Naive B cell (primary cell): ENCODE measurements at places on chromosomes 1 and 21.
A peak's percentile ranks its signal among the peaks of the same experiment; 100 is the strongest.

DNA sequence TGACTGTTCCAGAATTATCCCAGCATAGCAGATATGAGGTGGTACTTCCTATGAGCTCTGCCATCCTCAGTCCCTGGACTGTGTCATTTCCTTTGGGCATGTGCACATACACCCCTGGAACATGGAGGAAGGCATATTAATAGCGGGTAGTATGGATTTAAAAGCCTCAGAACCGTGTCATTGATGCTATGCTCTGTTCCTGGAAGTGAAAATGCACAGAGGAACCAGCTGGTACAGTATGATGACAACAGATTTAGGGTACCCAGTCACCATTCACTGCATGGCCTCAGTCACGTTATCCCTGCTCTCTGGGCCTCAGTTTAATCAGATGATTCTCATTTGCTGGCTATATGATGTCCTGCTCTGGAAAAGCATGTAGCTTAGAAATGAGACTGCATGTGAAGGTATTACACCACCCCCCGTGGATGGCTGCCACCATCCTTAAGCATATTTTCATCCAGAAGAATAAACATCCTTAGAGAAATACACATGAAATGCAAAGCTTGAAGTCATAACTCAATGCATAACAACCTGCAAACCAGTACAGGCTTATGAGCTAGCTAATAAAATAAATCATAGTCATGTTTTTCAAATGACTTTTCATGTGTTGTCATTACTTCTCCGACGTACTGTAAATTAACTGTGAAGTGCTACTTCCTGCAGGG is 37.8 kb downstream of the SETD4 start:
- H3K27ac ChIP-seq = no peak overlapping the region
- H3K4me3 ChIP-seq = no peak overlapping the region
- DNase-seq = no peak
- peaks cover 8% of the 10 kb centered on the region for H3K4me1 ChIP-seq
- H3K27me3 ChIP-seq = peaks cover 3% of the 10 kb centered on the region
- no peaks in the 10 kb centered on the region for H3K36me3 ChIP-seq

DNA sequence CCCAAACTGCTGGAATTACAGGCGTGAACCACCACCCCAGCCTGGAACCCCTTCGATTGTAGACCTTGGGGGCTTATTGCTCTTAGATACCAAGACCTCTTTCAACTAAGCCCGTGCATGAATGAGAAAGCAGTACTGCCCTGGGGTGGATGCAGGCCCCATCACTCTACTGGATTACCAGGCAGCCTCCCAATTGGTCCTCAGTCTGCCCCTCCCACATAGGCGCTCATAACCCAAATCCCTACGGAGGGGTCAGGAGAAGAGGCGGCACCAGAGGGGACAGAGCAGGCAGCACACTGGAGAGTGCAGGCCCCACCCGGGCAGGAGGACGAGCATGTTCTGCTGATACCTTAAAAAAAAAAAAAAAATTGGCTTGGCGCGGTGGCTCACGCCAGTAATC is 12.4 kb upstream of the STMN1 start:
- no peak for DNase-seq
- H3K36me3 ChIP-seq = no peaks in the 10 kb centered on the region
- H3K27me3 ChIP-seq = peaks cover 18% of the 10 kb centered on the region
- peaks cover 12% of the 10 kb centered on the region for H3K4me1 ChIP-seq
- no peak overlapping the region for H3K27ac ChIP-seq

- no peaks in the 10 kb centered on the region for H3K27me3 ChIP-seq
- no peak for DNase-seq
- no peak overlapping the region for H3K4me3 ChIP-seq
Observed at GRCh38 chr1:226364514-226364899, 43.4 kb downstream of the PARP1 start.

GRCh38 chr1:212232090-212232489 is 53.1 kb upstream of the PPP2R5A start:
- no peak overlapping the region for H3K27ac ChIP-seq
- no peak overlapping the region for H3K4me3 ChIP-seq
- H3K27me3 ChIP-seq = no peaks in the 10 kb centered on the region

DNA sequence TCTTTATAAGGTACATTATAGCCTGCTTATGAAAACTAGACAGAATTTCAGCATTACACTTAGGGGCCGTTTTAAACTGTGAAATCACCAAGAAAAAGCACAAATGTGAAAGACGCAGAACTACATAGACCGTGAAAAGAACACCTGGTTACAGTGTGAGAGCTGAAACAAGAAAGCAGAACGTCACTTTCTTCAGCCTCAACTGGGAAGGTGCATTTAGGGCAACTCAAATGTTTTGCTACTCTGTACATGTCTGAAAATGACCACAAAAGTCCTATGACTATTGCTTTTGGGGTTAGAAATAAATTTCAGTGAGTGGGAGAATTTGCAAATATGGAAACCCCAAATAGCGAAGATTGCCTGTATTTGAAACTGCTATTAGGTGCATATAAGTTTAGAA is 268.7 kb downstream of the OLFM3 start:
- H3K36me3 ChIP-seq = no peaks in the 10 kb centered on the region
- H3K4me1 ChIP-seq = no peaks in the 10 kb centered on the region
- no peak overlapping the region for H3K27ac ChIP-seq
- no peak overlapping the region for H3K4me3 ChIP-seq
- DNase-seq = no peak
- no peaks in the 10 kb centered on the region for H3K27me3 ChIP-seq

GRCh38 chr21:28509031-28509430 is 483.6 kb downstream of the LTN1 start:
- no peak for DNase-seq
- H3K4me3 ChIP-seq = no peak overlapping the region
- H3K4me1 ChIP-seq = no peaks in the 10 kb centered on the region
- H3K27ac ChIP-seq = no peak overlapping the region

- H3K4me1 ChIP-seq = peaks cover 19% of the 10 kb centered on the region
Observed at GRCh38 chr1:220991959-220992704, 112.9 kb downstream of the HLX start.

GRCh38 chr1:7406641-7407543 is 364.2 kb upstream of the VAMP3 start:
- H3K27me3 ChIP-seq = no peaks in the 10 kb centered on the region
- no peaks in the 10 kb centered on the region for H3K36me3 ChIP-seq
- no peaks in the 10 kb centered on the region for H3K4me1 ChIP-seq
- H3K4me3 ChIP-seq = no peak overlapping the region

DNA sequence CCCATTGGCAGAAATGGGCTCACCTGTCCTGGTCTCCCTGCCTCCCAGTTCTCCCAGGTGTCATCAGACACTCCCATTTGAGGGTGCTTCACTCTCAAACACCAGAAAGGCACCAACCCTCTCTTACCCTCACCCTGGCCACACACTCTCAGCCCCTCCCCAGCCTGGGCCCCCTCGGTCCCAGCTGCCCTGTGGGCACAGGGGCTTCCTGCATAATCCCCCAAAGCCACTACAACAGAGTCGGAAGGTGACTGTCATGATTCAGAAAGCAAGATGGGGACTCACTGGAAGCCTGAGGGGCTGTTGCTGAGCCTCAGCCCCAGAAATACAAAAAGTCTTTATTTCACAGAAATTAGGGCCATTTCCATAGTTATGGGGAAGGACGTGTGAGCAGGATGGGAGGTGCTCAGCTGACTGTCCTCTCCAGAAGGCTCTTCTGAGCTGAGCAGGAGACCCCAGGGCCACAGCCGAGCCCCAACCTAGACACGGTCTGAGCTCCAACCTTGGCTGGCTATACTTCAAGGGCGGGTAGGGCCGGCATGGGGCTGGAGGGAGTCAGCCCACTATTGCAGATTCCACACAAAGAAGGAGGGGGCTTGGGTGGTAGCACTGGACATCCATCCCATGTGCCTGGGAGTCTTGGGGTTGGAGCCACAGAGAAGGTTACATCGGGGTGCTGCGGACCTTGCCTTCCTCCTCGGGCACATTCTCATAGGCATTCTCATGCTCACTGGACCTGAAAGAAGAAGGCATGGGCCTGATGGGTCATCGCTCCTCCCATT is 6.3 kb downstream of the PDZK1IP1 start:
- H3K27me3 ChIP-seq = peaks cover 24% of the 10 kb centered on the region
- no peak for DNase-seq
- H3K36me3 ChIP-seq = no peaks in the 10 kb centered on the region
- no peak overlapping the region for H3K4me3 ChIP-seq
- H3K27ac ChIP-seq = no peak overlapping the region

DNA sequence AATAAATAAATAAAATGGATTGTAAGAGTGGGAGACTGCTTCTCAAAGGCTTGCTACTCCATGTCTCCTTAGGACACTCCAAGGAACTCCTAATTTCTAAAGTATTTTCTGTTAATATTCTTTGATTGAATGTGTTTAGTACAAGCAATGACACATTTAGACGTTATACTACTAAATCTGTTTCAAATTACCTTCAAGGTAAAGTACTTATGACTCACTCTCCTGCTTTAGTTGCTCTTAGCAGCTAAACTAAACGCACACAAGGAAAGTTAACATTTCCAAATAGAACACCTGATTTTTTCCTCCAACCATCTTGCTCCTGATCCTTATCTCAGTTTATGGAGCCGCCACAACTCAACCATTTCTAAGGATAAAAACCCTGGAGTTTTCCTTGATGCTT is 969.8 kb upstream of the ADGRL4 start:
- H3K4me3 ChIP-seq = no peak overlapping the region
- no peaks in the 10 kb centered on the region for H3K27me3 ChIP-seq
- H3K4me1 ChIP-seq = no peaks in the 10 kb centered on the region
- DNase-seq = no peak

DNA sequence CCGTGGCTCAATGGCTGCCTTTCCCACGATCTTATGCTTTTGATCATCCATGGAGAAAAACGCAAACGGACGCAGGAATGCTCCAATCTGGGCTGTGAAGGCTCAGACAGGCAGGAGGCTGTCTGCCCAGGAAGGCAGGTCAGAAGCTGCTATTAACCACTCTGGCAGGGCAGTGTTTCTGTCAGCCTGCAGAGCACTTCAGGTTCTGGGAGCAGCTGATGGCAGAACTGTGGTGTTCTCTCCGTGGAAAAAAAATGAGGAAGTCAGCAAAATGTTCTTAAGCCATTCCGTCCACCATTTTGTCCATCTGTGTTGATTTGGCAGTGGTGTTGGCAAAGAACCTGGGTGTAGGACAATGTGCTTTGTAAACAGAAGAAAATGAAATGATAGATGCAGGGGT is 91.7 kb downstream of the SIM2 start:
- no peak overlapping the region for H3K4me3 ChIP-seq
- peaks cover 21% of the 10 kb centered on the region for H3K36me3 ChIP-seq
- no peak for DNase-seq
- H3K4me1 ChIP-seq = no peaks in the 10 kb centered on the region
- H3K27ac ChIP-seq = no peak overlapping the region

DNA sequence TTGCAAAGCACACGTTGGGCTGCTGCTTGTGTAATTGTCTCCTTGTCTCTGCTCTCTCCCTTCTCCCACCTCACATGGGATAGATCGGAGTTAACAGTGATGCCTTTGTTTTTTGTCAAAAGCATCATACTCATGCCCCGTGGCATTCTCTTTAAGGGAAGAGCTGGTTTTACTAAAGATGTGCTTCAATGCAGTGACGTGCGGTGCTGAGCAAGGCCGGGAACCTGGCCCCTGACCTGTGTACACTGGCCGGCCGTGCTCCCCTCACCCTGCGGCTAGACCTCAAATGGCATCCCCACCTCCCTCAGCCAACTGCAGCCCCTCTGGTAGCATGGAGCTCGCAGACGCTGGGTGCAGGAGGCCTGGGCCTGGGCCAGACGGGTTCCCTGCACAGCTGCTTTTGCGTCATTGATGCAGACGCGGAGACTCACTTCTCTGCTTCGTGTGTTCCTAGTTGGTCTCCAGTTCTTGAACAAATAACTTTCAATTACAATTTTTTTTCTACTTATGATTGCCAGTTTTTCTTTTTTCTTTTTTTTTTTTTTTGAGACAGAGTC is 19.9 kb downstream of the AGPAT3 start:
- H3K4me1 ChIP-seq = peaks cover 35% of the 10 kb centered on the region
- no peak overlapping the region for H3K4me3 ChIP-seq
- no peaks in the 10 kb centered on the region for H3K27me3 ChIP-seq
- no peaks in the 10 kb centered on the region for H3K36me3 ChIP-seq
- H3K27ac ChIP-seq = no peak overlapping the region
- DNase-seq = no peak

- no peak overlapping the region for H3K4me3 ChIP-seq
- H3K27me3 ChIP-seq = no peaks in the 10 kb centered on the region
- peaks cover 30% of the 10 kb centered on the region for H3K4me1 ChIP-seq
- no peak for DNase-seq
- no peak overlapping the region for H3K27ac ChIP-seq
- H3K36me3 ChIP-seq = peaks cover 8% of the 10 kb centered on the region
Observed at GRCh38 chr1:51506537-51506936, 12.5 kb downstream of the EPS15 start.

DNA sequence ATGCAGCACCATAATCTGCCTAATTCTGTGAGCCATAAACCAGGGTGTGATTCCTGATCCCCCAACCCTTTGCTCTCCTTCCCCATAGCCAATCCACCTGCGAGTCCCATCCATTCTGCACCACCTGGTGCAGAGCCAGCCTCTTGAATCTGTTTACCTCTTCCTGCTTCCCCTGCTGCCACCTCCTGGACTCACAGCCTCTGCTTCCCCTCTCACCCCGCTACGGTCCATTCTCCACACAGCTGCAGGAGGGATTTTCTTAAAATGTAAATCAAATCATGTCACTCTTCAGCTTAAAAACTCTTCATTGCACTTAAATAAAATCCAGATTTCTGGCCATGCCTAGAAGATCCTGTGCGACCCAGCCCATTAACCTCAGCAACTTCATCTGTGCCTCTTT is 186.7 kb downstream of the FOXD2 start:
- H3K4me1 ChIP-seq = no peaks in the 10 kb centered on the region
- no peak for DNase-seq
- no peak overlapping the region for H3K27ac ChIP-seq

DNA sequence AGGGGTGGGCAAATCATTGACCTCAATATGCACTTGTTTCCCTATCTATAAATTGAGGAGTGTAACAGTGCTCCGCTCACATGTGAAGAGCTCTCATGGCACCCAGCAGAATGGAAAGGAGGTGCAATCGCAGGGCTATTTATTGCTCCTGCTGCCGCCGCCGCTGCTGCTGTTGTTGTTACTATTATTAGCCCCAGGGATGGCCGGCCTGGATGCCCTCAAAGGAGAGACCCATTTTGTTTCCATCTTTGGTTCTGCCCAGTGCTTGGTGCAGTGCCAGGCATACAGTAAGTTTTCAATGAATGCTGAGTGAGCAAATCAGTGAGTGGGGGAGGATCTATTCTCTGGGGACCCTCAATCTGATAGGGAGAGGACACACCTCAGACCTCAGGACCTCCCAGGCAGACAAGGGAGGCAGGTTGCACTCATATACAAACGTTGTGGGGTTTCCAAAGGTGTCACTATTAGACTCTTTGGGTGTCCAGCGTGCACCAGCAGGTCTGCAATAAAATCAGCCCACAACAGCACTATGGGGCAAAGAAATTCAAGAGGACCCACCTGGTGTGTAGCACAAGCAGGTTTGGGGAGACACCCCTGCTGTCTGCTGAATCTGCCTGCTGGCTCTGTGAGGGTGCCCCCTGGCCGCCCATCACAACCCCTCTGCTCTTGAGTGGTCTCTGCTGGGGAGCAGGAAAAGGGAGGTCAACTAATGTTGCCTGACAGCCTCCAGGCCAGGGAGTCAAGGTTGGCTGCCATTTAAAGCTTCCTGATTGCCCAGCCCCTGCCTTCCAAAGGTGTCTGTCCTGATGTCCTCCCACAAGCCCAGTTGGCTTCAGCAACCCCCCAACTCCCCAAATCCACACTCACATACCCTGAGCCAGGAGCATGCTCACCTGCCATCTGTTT is 136.3 kb downstream of the ACTL8 start:
- H3K27ac ChIP-seq = no peak overlapping the region
- H3K4me1 ChIP-seq = no peaks in the 10 kb centered on the region
- H3K4me3 ChIP-seq = no peak overlapping the region
- H3K27me3 ChIP-seq = peaks cover 32% of the 10 kb centered on the region

GRCh38 chr1:221795380-221795779 is 53.5 kb upstream of the DUSP10 start:
- no peaks in the 10 kb centered on the region for H3K27me3 ChIP-seq
- peaks cover 41% of the 10 kb centered on the region for H3K4me1 ChIP-seq
- H3K4me3 ChIP-seq = no peak overlapping the region
- H3K27ac ChIP-seq = peak overlapping the region; percentile 100
- peaks cover 8% of the 10 kb centered on the region for H3K36me3 ChIP-seq
